ENCODE measurements at places on chromosomes 2 and 18.
A peak's percentile ranks its signal among the peaks of the same experiment; 100 is the strongest.

- no peak for DNase-seq
Measured at GRCh38 chr2:121828281-121828731, 72.9 kb downstream of the TSN start.

GRCh38 chr2:230956827-230957755, 32.0 kb upstream of the GPR55 start:
- peak; percentile 36 for DNase-seq

DNA sequence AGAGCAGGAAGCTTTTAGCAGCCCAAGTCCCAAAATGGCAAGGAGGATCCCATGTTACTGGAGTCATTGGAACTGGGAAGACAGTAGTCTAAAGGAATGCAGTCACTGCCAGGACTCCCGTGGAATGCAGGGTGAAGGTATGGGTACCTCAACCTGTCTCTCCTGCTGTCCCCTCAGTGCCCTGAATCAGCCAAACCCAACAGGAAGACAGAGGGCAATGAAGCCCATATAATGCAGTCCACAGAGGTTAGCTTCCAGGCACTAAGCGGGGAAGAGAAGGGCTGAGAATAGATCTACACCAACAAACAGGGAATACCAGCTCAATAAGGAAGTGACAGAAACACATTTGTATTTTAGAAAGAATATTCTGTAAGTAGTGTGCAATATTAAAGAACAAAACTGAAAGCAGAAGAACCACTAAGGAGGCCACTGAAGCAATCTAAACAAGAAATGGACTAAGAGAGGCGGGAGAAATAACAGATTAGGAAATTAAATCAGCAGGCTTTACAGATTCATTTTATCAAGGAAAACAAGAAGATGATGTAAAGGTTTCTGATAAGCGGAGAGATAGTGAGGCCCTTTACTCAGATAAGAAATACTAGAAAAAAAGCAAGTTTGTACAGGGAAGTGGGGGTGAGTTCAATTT, 8.3 kb downstream of the NEMP2 start:
- DNase-seq, result no peak

DNA sequence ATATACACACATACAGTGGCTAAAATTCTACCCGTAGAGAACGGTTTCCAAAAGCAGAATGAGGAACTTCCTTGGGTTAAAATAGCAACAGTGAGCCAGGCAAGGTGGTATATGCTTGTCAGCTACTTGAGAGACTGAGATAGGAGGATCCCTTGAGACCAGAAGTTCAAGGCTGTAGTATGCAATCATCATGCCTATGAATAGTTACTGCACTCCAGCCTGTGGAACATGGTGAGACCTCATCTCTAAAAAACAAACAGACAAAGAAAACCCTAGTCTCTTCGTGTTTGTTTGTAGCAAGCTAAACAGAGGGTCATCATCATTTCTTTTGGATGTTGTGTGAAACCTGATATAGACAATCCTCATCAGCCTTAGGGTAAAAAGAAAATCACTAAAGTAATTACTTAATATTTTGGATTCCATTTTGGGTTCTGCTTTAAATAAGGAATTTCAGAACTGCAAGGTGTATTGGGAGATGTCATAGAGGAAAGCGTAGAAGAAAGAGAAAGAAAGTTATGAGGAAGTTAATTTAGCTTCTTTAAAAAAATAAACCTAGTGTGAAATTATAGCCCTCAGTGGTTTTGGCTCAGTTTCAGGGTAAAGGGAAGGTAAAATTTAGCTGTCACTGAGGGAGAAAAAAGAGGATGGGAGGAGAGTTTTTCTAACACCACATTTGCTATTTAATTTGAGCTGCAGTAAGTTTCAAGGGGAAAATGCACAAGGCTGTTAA, 46.5 kb downstream of the PLEK start:
- no peak for DNase-seq

- DNase-seq, result no peak
Measured at GRCh38 chr2:199329031-199329430, 128.7 kb downstream of the SATB2 start.

- no peak for DNase-seq
Measured at GRCh38 chr2:2158189-2158826, 172.8 kb downstream of the MYT1L start.

- no peak for DNase-seq
Measured at GRCh38 chr2:33059471-33060156, 112.9 kb downstream of the LTBP1 start.

DNA sequence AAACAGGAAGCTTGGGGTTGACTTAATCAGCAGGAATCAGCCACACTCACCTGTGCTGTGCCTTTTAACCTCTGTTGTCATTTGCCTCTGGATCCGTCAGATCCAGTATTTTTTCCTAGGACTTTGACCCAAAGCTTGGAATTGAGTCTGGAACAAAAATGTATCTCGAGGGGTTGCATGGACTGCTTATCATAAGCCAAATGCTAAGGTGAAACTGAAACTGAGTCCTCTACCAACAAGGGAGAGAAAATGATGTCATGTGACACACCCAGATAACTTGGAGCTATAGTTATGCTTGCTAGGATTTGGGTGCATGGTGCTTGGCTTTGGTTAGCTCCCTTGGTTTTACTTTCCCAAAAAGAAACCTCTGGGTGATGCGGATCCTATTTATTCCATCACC, 2158.6 kb upstream of the PIK3C3 start:
- no peak for DNase-seq

DNA sequence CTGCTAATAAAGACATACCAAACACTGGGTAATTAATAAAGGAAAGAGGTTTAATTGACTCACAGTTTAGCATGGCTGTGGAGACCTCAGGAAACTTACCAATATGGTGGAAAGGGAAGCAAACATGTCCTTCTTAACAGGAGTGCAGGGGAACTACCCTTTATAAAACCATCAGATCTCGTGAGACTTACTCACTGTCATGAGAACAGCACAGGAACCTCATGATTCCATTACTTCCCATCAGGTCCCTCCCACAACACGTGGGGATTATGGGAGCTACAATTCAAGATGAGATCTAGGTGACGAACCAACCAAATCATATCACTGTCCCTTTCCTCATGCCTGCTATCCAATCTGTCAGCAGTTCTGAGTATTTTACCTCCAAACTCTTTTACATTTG, 586.7 kb downstream of the TDRD15 start:
- no peak for DNase-seq

DNA sequence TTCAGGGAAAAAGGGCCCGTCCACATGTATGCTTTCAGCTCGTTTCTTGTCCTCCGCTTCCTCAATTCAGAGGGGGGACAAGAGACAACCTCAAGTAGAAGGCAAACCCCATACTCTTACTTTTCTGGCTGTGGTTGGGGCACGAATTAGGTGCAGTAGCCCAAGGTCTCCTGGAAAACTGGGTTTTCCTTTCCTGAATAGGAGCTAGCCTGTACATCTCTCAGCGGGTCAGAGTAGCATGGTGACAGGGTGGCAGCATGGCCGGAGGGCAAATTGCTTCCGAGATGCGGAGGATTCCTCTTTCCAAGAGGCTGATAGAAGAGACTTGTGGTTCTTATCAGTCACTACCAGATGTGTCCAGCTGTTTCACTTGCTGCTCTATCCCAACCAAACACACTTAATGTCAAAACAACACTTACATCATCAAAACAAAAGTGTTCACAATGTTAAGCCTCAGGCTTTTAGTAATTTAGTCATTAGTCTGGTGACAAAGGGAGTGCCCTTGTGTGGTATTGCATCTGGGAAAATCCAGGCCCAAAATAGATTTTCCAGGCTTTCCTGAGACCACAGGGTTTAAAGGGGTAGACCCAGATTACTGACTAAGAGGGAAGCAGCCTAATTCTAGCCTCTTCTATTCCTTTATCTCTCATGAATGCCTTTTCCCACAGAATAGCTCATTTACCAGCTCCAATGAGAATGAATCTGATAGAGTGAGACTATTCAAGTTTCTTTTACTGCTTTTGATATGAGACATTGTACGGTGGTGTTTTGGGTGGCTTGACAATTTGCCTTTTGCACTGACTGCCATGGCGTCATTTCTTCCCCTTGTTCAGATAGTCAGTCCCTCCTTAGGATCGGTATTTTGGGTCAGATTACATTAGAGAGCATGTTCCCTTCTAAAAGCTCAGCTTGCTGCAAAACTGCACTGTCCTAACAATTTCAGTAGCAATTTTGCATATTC, 162.0 kb downstream of the LTBP1 start:
- DNase-seq, result no peak

DNA sequence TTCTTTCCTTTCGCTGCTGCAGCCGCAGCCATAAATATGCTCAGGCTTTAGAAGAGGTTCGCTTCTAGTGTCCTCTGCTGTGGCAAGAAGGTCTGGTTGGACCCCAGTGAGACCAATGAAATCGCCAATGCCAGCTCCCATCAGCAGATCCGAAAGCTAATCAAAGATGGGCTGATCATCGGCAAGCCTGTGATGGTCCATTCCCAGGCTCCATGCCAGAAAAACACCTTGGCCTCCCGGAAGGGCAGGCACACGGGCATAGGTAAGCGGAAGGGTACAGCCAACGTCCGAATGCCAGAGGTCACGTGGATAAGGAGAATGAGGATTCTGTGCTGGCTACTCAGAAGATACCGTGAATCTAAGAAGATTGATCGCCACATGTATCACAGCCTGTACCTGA, 2.6 kb upstream of the CATIP start:
- no peak for DNase-seq

DNA sequence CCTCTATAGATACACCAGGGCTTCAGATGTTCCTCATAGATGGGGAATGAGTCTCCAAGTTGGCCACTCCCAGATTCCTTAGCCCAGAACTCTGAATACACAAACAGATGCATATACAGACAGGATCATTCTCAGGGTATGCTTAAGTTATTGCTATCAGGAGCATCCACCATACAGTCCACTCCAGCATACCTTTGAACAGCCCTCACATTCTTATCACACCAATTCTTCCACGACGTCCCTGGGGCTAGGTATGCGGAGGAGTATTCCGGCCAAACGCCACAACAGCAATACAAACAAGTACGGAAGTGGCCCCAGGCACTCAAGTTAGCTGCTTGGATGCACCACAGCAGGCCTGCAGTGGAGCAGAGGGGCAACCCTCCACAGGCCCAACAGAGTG, 312.5 kb upstream of the CHAC2 start:
- DNase-seq, result no peak

DNA sequence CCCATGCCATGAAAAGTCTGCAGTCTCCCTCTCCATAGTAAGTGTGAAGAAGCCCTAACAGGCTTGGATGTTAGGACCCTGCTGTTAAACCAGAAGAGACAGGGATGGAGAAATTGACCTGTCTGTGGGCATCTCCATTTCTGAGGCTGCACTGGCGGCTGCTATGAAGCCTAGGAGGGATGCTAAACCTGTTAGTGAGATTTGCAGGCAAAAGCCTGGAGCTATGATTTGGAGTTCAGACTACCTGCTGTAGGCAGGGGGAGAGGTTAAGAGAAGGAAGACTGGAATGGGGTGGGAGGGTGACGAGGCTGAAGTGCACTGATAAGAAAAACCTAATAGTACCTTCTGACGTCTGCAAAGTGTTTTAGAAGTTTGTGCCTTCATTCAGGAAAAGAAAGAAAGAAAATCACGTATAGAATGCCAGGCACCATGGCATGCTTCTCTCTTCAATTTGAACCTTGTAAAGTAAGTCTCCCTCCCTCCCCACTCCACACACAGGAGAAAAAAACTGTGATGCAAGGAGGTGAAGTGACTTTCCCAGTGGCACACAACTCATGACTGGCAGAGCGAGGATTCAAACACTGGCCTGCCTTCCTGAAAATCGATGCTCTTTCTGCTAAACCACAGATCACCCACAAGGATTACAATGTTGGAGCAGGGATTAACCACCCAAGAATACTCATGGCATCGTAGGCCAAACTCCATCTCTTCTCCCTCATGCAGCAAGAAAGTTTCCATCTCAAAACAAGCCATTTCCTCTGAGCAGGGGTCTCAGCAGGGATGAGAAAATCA, 98.5 kb upstream of the PKDCC start:
- no peak for DNase-seq

- DNase-seq, result no peak
Measured at GRCh38 chr2:104873689-104874054, 19.8 kb downstream of the POU3F3 start.

GRCh38 chr2:66496670-66497420, 61.9 kb downstream of the MEIS1 start:
- no peak for DNase-seq

DNA sequence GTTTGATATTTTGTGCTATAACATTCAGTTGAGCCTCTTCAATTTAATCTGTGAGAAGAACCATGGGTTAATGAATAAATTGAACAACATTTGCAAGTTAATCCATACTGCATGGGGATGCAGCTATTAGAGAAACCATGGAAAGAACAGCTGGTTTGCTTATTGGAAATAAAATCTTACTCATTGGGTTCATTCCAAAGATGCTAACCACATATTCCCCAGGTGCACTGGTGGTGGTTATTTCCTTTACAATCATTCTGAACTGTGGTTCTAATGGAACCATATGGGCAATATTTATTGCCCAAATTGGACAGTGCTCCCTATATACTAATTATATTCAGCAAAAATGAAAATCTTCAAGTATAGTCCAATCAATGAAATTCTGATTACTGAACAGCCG, 1200.4 kb upstream of the CDH2 start:
- no peak for DNase-seq

GRCh38 chr2:144776766-144777165, 256.8 kb upstream of the ZEB2 start:
- no peak for DNase-seq

DNA sequence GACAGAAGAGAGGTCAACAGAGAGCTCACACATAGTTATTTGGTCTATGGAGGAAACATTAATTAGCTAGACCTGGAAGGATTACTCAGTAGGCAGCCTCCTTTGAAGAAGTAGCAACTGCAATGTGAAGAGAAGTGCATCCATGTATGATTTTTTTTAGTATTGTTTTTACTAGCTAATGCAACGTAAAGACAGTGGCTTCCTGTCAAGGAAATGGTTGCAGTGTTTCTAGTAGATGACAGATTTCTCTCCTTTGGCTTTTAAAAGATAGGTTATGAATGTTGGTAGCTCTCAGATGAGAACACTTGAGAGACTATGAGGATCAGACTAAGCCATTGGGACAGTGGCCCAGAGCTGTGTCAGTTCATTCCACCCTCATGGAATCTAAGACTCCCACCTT, 175.8 kb downstream of the AGPS start:
- no peak for DNase-seq

All from activated T-cell treated with anti-CD3 and anti-CD28 coated beads for 48 hours (primary cell).